ENCODE measurements at places on chromosomes 1 and 21.

DNA sequence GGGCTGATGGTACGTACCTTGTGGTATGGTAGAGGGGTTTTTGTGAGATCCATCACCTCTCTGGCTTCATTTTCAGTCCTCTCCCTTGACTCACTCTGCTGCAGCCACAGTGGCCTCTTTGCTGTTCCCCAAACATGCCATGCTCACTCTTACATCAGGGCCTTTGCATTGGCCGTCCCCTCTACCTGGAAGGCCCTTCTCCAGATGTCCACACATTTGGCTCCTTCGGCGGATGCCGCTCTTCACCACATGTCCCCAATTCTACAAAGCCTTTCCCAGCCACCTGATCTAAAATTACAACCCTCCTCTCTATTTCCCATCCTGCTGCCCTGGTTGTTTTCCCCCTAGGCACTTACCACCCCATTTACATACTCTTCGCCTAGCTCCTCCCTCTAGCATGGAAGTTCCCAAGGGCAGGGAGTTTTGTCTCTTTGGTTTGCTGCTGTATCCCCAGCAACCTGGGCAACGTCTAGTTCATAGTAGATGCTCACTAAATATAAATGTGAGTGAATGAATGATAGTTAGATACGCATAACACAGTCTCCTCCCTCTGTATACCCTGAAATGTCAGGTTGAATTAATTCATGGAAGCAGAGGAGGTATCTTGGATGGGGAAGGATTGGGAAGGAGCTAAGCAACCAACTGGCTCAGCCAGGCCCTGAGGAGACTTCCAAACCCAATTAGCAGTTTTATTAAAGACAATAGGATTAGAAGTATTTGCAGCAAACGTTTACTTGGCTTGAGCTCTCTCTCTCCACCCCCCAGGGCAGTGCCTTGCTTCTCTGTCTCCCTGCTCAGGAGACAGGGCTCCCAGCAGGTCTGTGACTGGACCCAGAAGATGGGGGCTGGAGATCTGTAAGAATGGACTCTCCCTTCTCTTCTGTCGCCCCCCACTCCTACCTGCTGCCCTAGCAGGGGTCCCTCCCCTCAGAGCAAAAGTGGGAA, 264.2 kb downstream of the GRIK3 start:
- no peak for DNase-seq

- no peak for DNase-seq
These were observed 72.7 kb downstream of the UBE4B start for GRCh38 chr1:10105484-10105883.

- no peak for DNase-seq
These were observed 60.7 kb upstream of the BTG3 start for GRCh38 chr21:17673261-17674020.

- no peak for DNase-seq
These were observed 93.2 kb upstream of the AJAP1 start for GRCh38 chr1:4561205-4561604.

All from T-helper 9 cell (primary cell).